ENCODE measurements at places on chromosomes 7 and 10.
A peak's percentile ranks its signal among the peaks of the same experiment; 100 is the strongest.

DNA sequence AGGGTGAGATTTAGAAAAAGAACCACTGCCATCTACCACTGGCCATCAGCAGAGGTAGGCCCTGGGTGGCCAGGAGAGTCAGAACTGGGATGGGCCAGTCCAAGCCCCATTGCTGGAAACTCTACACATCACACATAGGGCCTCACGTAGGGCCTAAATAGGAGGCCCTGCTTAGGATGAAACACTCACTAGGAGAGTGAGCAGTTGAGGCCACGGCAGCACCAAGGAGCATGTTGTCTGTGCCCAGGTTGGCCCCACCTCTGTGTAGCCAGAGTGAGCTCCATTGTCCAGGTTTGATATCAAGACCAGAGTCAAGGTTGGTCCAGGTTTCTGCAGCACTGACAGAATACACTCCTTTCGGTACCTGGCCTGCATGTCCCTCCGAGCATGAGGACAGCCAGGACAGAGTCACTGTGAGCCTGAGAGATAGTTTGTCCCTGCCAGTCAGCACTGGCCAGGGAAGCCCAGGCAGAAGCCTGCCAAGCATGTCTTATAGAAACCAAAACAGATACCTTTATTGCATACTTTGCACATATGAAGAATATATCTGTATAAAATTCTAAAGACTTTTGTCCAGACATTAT is 77.9 kb upstream of the CAMK2B start:
- DNase-seq: no peak

- DNase-seq: no peak
Measured at GRCh38 chr7:30980194-30980593, 16.4 kb downstream of the GHRHR start.

DNA sequence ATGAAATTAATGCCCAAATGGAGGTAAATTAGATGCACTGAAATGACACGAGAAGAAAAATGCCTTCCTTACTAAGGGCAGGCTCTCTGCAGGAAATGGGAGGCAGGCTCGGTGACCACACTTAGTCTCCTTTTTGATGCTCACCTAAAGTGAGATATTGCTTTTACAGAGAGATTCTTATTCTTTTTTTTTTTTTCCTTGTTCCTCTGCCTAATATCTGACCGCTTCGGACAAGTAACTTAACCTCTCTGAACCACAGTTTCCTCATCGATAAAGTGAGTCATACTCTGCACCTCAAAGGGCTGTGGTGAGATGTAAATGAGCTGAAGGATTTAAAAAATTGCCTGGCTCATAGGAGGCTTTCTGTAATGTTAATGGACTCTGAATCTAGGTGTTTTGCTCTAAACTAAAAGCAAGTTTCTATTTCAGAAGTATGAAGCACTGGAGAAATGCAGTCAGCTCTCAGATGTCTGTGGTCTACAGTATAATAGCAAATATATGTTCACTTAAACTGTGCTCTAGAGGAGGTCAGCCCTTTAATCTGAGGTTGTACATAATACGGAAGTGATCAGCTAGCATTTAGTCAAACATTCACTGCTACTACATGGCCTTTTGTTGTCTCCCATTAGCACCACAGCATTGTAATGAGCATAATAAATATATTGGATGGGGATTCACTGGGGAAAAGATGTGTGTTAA is 23.2 kb downstream of the NKX2-3 start:
- no peak for DNase-seq

DNA sequence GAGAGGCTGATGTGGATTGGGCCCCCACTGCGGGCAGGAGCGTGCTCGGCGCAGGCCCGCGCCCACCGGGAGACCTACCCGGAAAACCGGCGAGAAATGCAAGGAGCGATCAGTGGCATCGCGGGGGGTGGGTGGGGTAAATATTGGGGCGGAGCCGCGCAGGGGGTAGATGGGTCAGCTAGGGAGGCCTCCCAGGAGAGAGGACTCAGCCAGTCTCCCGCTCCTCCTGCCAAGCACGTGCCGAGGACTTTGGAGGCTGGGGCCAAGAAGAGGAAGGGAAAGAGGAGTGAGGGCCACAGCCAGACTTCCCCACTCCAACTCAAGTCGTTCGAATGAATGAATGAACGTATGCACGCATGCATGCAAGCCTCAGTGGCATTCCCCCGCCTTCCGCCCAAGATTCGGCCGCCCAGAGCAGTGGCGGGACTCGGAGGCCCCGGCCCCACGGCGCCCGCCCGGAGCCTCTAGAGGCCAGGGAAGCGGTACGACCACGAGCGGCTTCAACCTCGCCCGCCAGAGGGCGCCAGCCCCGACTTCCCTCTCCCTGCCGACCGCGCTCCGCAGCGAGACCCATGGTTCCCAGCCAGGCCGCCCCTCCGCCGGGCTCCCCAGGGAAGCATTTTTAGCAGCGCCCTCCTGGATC is 3.6 kb downstream of the NPM3 start:
- DNase-seq: peak; percentile 17

- no peak for DNase-seq
Measured at GRCh38 chr10:13257621-13258140, 23.5 kb upstream of the UCMA start.

DNA sequence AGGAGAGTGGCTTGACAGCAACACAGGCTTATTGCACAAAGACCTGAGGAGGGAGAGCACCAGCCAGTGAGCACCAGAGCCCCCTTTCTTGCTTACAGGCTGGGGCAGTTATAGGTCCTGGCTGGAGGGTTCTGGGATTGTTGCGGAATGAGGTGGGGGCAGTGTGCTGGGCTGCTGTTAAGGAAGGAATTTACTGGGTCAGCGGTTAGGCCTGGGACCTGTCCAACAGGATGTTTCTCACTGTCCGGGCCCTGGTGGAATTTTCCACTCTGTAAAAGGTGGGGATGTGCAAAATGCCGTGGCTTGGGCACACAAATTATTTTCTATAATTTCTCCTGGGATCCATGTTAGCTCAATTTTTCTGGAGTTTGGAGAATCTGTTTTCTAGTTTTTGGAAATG is 757.3 kb downstream of the TYW1 start:
- DNase-seq: no peak

DNA sequence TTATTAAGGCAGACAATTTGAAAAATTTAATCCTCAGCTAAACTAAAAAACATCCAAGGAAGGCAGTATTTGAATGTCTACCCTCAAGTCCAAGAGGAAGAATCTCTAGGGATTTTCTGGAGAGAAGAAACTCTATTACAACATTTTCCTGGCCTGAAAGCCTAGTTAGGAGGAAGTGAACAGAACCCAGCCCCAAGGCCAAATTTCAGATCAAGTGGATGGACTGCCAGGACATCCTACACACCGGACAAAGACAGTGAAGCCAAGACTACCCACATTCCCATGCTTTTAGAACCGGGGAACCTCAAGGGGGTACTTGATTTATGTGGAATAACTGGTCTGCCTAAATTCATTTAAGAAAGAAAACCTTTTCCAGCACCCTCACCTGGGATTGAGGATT is 108.9 kb upstream of the MEOX2 start:
- no peak for DNase-seq

DNA sequence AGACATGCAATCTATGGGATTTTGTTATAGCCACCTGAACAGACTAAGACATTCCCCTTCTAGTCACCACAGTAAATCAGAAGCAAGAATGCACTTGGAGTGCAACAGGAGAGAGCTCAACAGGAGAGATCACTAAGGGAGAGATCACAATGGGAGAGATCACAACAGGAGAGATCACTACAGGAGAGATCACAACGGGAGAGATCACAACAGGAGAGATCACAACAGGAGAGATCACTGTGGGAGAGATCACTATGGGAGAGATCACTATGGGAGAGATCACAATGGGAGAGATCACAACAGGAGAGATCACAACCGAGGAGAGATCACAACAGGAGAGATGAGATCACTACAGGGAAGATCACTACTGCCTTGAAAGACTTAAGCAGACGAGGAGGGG is 238.5 kb upstream of the PITRM1 start:
- DNase-seq: no peak

DNA sequence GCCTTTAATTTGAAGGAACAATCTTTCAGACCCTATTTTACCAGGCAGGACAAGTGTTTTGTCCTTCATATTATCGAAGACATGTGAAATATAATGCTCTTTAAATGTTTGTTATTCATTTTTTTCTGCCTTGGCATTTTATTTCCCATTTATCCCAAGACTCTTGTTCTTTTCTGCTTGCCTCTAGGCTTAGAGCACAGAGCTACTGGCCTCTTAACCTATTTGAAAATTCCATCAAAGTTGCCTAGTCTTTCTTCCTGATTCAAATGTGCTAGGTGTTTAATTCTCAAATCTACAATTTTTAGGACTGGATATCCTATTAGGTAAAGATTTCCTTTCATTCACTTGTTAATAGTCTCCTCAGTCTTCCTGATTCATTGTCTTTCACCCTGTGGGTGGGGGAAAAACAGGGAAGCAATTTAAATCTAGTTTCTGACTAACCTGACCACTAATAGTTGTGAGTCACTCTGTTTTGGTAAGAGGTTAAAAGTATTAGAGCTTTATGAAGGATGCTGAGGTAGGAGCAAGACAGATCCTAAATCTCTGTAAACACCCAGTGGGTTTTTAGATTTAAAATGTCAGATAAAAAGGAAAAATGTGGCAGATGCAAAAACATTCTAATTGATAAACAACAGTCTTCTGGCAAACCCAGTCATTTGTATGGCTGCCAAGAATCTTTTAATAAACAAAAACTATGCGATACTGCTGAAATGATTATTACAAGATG is 1.5 kb downstream of the LIPK start:
- no peak for DNase-seq

Data from esophagus squamous epithelium (tissue), 5 donors.